LHCN-M2 (cell line): ENCODE measurements at places on chromosomes 4 and X.

DNA sequence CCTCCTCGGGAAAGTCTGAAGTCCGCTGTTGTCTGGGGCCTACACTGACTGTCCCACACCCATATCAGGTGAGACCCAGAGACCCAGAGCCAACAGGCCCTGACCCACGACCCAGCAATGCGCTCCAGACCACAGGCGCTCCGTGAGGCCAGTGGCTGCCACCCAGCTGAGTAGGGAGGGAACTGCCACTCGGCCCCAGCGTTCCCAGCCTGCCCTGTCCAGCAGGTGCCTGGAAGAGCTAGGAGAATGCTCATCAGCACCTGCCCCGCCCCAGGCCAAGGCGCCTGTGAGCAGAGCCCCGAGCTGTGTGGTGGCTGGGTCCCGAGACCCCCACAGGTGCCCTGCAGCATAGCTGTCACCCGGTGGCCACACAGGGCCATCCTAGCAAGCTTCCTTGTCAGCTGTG lies 2.7 kb downstream of the SPON2 start:
- DNase-seq, result no peak

- DNase-seq, result no peak
Measured at GRCh38 chrX:107834275-107835201, 8.9 kb downstream of the MID2 start.

- no peak for DNase-seq
Measured at GRCh38 chrX:16476692-16477091, 173.3 kb upstream of the S100G start.

- peak; percentile 48 for DNase-seq
Measured at GRCh38 chrX:130108647-130109428, 1.5 kb downstream of the ELF4 start.

GRCh38 chrX:50941638-50942037 lies 31.1 kb downstream of the BMP15 start:
- no peak for DNase-seq

DNA sequence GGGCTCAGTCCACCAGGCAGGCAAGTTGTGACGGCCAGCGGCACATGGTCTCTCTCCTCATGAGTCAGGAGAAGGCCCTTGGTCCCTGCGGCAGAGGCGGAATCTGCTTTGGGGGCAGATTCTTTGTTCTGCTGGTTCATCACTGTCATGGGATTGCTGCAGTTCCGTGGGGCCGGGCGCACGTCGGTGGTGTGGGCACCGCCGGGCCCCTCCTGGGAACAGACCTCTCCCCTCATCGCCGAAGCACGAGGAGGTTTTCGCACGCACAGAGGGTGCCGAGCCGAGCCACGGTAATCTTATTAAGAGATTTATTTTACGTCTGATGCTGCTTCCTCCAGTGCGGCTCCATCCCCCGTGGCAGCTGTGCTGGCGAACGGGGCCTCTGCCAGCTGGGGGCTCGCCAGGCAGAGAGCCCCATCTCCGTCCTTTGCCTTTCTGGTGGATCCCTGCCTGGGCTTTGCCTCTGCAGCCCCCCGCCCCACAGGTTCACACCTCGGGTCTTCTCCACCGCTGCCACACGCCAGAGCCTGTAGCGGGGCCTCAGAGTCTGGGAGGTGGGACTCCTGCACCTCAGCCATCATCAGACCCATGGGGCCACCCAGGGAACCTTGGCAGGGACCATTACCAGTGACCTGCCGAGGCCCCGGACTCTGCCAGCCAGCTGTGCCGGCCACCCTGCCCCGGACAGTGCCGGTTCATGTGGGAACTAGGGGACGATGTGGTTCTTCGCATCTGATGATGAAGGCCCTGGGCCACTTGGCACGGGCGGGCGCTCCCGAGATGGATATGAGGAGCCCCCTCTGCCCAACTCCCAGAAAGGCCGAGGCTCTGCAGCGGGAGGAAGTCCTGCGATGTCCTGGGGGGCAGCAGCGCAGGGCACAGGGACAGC lies 86.7 kb upstream of the NKX1-1 start:
- DNase-seq, result peak; percentile 40

- DNase-seq, result no peak
Measured at GRCh38 chr4:120893314-120893713, 29.2 kb downstream of the PRDM5 start.

- DNase-seq, result no peak
Measured at GRCh38 chrX:12234534-12235329, 96.5 kb downstream of the FRMPD4 start.

DNA sequence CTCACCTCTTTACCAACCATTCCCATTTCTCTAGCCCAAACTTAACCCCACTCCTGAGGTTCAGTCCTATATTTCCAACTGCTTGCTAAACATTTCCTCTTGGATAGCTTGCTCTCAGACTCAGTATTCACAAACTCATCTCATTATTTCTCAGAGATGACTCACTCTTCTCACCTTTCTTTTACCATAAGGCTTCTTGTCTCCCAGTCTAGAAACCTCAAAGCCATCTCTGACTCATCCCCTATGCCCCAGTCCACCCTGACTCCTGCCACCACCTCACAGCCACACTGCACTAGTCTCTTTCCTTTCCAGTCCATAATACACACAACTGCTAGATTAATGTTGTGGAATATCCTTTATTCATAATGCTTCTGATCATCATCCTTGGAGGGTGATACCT lies 4.8 kb downstream of the FRMPD3 start:
- DNase-seq, result peak; percentile 32

DNA sequence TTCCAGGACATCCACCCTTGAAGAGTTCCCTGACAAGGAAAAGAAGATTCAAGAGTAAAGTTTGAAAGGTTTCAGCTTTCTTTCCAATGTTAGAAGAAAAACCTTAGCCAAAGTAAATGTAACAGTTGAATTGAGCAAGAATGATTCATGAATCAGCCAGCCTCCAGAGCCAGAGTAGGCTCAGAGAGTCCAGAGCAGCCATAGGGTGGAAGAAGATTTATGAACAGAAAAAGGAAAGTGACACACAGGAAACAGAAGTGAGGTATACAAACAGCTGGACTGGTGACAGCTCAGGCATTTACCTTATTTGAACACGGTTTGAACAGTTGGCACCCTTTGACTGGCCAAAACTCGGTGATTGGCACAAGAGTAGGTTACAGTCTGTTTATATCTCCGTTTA lies 63.2 kb downstream of the QDPR start:
- peak; percentile 72 for DNase-seq

- no peak for DNase-seq
Measured at GRCh38 chr4:38231626-38232025, 271.4 kb downstream of the PTTG2 start.

DNA sequence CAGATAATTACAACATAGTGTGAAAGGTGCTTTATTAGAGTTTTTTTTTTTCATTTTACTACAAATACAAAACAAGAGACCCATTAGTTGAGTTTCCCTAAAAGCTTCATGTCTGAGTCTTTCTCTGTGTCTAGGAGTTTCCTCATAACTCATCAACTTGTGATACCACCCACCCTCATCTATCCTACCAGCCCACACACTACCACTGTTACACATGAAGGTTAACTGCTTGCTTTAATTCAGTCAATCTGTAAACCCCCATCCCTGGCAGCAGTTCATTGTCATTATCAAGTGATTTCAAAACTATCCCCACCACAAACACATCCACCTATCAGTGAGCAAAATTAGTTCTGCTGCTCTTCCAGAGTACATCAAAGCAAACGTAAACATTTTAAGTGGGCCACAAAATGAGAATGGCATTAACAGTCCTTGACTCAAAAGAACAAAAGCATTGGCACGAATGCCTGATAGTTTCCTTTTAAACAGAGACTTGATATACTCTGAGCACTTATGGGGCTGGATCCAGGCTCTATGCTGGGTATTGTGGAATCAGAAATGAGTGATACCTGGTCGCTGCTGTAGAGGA lies 331.6 kb upstream of the FAM241A start:
- DNase-seq, result no peak

GRCh38 chrX:10393899-10394298 lies 226.5 kb downstream of the MID1 start:
- DNase-seq, result peak; percentile 40

DNA sequence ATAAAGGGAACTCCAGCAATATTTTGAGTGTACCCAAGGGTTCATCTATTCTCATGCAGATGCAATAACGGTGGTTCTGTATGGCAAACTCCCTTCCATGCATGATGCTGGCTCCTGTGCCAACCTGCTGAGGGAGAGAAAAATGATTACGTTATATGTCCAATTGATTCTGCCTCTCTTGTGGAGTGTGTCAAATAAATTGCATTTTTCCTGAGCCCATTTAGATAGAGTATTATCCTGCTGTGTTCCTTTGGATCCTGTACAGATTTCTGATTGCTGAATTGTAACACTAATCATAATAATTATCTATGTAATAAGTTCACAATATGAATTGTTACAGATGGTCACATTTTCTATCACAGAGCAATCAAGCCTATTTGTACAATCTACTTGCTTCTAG lies 821.7 kb downstream of the C4orf33 start:
- DNase-seq, result no peak

GRCh38 chr4:38383646-38384121 lies 280.3 kb upstream of the KLF3 start:
- DNase-seq, result no peak

DNA sequence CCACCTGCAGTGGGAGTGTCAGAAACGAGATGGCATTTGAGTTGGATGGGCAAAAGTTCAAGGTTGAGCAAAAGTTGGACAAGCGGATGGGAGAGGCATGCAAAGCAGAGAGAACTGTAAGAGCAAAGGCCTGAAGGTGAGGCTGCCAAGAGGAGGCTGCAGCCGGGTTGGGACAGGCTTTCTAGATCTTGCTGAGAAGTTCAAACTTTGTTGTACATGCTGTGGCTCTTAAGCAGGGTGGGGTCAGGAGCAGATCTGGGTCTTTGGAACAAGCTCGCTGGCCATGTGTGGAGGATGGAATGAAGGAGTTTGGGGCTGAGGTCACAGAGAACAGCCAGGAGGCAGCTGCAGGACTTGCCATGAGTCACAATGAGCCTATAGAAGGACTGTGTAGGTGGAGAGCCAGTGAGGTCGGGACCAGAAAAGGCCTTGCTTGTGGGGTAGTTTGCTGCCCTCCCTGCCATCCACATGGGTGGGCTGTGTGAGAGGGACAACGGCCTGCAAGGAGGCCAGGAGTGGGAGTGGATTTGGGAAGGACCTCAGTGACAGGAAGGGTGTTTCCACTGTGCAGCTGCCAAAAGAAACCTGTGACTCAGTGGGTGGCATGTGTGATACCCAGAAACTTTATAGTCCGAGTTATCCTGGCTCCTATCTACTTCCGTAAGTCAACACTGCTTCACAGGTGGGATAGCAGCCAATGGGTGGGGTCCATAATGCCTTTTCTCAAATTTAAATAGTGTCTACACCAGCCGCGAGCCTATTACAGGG lies 210.4 kb downstream of the MID1IP1 start:
- peak; percentile 16 for DNase-seq

- no peak for DNase-seq
Measured at GRCh38 chr4:88208156-88208555, 49.7 kb upstream of the ABCG2 start.

GRCh38 chr4:112099701-112100297 lies 45.5 kb upstream of the FAM241A start:
- peak; percentile 61 for DNase-seq

DNA sequence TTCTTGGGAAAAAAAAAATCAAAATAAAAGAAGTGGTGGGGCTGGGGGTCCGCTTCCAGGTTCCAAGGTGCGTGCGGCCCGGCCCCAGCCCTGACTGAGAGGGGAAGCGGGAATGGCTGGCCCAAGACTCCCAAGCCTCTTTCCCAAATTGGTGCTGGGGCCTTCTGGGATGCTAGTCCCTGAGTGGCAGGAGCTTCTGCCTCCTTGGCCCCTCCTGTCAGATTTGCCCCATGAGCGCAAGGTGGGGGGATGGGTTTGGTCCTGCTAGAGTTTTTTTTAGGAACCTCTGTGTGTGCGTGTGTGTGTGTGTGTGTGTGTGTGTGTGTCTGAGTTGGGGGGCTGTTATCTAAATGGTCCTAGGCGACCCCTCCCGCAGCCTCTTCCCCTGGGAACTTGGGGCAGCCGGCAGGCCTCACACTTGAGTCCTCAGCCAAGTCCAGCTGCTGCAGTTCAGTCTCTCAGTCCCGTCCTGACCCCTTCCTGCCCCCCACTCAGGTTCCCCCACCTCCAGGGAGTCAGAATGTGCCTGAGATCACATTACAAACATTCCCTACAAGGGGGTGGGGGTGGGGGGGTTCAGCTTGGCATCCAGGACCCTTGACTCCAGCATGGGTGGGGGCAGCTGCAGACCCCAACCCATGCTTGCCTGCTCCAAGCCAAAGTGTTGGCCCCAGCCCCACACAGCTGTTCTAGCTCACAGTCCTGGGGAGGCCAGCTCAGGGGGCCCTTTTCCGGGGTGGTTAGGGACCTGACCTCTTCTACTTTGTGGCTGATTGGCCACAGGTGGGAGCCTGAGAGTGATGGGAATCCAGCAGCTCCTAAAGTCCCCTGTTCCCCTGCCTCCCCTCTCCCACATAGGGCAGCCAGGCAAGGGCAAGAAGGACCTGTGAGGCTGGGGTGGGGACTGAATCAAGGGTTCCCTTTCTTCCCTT lies 4.0 kb downstream of the EFNB1 start:
- peak; percentile 4 for DNase-seq

- DNase-seq, result no peak
Measured at GRCh38 chr4:79046016-79046592, 106.9 kb upstream of the PAQR3 start.

DNA sequence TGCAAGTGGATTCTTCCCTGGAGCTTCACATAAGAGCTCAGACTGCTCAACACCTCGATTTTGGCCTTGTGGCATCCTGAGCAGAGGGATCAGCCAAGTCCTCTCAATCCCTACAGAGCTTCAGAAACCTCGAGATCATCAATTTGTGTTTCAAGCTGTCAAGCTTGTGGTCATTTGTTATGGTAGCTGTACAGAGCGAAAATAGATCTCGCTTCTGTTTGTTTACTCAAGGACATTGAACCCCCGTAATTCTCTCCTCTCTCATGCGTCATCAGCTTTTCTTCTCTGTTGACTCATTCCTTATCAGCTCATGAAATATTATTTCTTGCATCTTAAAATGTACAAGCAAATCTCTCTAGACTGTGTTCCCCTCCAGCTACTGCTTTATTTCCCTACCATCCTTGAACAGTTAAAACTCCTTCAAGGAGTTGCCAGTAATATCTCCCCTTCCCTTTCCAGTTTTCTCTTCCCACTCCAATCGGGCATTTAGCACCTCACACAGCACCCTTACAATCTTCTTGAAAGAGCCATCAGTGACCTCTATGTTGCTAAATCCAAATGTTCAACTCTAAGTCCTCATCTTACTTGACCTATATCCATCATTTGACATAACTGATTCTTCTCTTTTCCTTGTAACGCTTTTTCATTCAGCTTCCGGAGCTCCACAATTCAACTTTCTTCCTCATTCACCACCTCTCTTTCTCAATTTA lies 106.2 kb upstream of the FAT1 start:
- DNase-seq, result peak; percentile 91

GRCh38 chr4:107863416-107863815 lies 38.7 kb downstream of the SGMS2 start:
- DNase-seq, result no peak

GRCh38 chr4:153346563-153346962 lies 2.1 kb downstream of the MND1 start:
- no peak for DNase-seq
